Liver (tissue), 10 donors: ENCODE measurements at places on chromosomes 6 and 20. TPM values are rescaled to one million over a fixed set of nuclear protein-coding genes. Genes with fewer than 3 reads are reported as not detected.

The WFDC5 gene
- not detected for polyA plus RNA-seq

DNA sequence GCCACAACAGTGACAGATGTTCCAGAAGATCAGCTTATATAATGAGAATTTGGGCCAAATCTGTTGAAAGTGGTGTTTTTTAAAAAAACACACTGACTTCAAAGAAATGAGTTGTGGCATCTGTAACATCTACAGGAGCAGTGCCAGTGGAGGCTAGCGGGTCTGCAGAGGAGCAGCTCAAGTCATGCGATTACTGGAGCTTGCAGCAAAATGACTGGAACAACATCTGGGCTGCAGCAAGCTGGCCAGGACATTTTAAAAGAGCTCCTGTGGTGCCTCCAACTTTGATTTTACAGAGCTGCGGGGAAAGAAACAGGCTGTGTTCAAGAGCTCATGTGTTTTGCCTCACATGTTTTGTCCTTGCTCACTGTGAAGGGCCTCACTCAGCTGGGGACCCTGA lies 57.2 kb downstream of the TBX18 start:
- H3K4me3 ChIP-seq, result no peak overlapping the region
- no peak overlapping the region for H3K27ac ChIP-seq
- no peak for DNase-seq

- no peak for DNase-seq
- H3K4me1 ChIP-seq, result no peaks in the 10 kb centered on the region
- no peaks in the 10 kb centered on the region for H3K36me3 ChIP-seq
- no peak overlapping the region for H3K27ac ChIP-seq
- H3K4me3 ChIP-seq, result no peak overlapping the region
- no peaks in the 10 kb centered on the region for H3K27me3 ChIP-seq
These were observed 758.7 kb upstream of the MAN1A1 start for GRCh38 chr6:120108061-120108795.

DNA sequence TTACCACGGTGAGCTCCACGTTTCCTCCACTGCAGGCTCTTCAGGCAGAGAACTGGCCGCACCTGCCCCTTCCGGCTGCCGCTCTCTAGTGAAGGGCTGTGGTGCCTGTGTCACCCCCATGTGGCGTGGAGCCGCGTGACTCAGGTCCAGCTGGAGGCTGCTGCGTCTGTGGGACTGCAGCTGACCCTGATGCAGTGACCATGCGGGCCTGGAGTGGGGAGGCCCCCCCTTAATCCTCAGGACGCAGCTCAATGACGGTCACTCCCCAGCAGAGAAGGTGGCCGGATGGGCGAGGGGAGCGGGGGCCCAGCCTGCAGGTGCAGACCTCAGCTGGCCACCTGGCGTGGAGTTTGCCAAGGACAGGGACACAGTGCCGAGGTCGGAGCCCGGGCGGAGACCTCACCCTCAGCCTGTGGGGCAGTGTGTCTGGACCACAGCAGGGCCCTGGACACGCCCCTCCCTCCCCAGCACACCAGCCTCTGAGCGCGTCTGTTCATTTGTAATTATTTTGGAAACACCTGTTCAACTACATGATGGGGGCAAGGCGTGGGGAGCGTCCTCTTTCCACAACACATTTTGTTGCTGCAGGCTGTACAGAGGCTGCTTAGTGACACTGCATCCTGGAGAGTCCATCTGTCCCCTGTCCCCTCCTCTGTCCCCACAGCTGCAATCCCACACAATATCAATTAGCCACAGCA lies 10.7 kb downstream of the BHLHE23 start:
- no peak overlapping the region for H3K4me3 ChIP-seq
- H3K4me1 ChIP-seq, result no peaks in the 10 kb centered on the region
- H3K36me3 ChIP-seq, result no peaks in the 10 kb centered on the region
